ENCODE measurements at places on chromosomes 12 and 14.

DNA sequence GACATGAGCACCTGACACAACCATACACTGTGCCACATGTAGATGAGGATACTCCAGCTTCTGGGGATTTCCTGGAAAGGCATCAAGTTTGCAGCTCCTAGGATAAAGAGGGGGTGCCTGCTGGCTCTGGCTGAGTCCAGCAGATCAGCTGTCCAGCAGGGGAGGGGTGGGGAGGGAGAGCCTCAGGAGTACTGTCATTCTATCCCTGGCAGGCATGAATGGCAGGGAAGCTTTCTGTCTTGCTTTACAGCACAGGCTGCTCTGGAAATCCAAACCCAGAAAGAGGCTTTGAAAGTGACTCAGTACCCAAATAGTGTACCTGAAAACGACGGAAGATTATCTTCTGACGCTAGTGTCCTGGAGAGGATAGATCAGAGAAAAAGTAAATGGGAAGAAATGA is 32.2 kb downstream of the SLC8A3 start:
- peak; percentile 8 for DNase-seq

GRCh38 chr12:68759852-68760251 is 13.9 kb downstream of the SLC35E3 start:
- DNase-seq, result no peak

DNA sequence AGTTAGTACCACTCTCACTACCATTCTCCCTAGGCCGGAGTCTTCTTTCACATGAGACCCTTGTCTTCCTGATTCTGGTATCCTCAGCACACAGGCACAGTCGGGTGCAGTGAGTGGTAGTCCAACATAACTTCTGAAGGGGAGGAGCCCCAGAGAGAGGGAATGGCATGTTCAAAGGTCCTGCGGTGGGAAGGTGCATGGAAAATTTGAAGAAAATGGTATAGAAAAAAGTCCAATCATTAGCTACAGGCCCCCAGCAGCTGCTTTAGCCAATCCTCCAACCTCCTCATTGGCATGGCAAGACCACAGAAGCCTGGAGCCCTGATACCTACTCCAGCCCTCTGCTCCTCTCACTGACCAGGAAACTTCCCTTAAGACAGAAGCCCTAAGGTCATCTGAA is 96.6 kb downstream of the ZFP36L1 start:
- no peak for DNase-seq

GRCh38 chr12:77766224-77766623 is 64.5 kb upstream of the NAV3 start:
- no peak for DNase-seq

DNA sequence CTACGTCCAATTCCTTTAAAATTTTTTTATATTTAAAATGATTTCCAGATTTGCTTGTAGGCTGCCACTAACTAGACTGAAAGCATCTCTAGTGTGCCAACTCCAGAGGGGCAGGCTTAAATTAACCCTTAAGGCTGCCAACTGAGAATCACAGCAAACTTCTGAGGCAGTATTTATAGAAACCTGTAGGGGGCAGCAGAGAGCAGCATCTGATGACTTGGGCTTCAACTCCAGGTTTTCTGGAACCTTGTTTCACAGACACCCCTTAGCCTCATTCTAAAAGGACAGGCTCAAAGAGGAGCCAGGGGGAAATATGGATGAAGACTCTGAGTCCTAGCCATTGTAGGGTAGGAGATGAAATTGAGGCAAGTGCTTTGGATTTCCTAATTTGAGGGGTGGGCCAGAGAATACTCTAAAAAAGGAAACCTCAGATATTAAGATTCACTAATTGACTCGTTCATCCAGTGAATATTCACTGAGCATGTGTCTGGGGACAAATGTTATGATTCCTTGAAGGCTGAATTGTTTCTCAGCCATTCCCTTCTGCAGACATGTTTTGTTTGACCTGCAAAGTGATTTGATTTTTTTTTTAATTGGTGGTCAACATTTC is 63.3 kb upstream of the HSPB8 start:
- DNase-seq, result peak; percentile 70

- no peak for DNase-seq
Measured at GRCh38 chr12:130460611-130461446, 123.1 kb downstream of the PIWIL1 start.

- DNase-seq, result peak; percentile 66
Measured at GRCh38 chr12:49094160-49094974, at the start of gene DHH. Gene DHH (minus strand): TSS chr12:49094801. CDS start chr12:49094512, 289 bp downstream.

GRCh38 chr14:24847568-24848095 is 202.3 kb downstream of the STXBP6 start:
- DNase-seq, result no peak

GRCh38 chr12:118183711-118184110 is 47.8 kb downstream of the PEBP1 start:
- no peak for DNase-seq

GRCh38 chr14:44613061-44613712 is 106.1 kb upstream of the FSCB start:
- DNase-seq, result no peak

GRCh38 chr14:102087762-102088011 is 843 bp upstream of the HSP90AA1 start:
- DNase-seq, result no peak

DNA sequence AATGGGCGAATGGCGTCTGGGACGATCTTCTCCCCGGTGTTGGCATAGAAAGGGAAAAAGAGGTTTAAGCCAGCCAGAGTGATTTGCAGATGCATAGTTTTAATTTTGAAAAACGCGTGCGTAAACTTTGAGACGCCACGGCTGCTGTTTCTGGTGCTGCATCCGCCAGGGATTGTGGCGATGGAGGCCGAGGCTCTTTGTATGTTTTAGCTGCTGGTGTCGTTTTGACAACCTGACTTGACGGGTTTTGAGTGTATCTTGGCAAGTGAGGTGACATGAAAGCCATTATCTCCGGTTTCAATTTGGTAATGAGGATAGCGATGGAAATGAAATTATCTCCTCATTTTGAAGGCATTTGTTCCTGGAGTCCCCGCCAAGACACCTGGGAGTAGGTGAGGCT is 1.6 kb downstream of the PTGDR start:
- DNase-seq, result no peak

- DNase-seq, result no peak
Measured at GRCh38 chr12:52403561-52403960, 2.6 kb downstream of the KRT82 start.

DNA sequence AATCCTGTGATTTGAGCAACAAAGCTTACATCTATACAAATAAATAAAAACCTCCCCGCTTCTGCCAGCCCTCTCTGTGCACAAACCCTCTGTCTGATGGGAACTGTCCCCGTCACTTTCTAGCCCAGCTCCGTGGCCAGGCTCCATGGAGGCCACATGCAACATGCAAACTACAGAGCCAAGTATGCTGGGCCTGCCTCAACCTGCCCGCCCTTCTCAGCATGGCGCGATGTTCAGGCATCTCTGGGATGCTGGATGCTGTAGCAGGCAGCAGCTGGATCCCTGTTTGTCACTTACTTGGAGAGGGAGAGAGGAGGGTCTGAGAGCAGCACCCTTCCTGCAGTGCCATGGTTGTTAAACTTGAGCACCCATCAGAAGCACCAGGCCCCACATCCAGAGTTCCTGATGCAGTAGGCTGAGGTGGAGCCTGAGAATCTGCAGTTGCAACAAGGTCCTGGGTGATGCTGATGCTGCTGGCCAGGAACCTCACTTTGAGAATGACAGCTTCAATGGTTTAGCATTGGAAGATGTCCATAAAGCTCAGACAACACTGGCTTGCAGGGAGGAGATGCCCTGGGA is 32.4 kb downstream of the CLMN start:
- no peak for DNase-seq

GRCh38 chr14:61103541-61104339 is 122.7 kb downstream of the SLC38A6 start:
- DNase-seq, result peak; percentile 14

GRCh38 chr12:49507139-49507538 is 31.7 kb upstream of the KCNH3 start:
- DNase-seq, result no peak

DNA sequence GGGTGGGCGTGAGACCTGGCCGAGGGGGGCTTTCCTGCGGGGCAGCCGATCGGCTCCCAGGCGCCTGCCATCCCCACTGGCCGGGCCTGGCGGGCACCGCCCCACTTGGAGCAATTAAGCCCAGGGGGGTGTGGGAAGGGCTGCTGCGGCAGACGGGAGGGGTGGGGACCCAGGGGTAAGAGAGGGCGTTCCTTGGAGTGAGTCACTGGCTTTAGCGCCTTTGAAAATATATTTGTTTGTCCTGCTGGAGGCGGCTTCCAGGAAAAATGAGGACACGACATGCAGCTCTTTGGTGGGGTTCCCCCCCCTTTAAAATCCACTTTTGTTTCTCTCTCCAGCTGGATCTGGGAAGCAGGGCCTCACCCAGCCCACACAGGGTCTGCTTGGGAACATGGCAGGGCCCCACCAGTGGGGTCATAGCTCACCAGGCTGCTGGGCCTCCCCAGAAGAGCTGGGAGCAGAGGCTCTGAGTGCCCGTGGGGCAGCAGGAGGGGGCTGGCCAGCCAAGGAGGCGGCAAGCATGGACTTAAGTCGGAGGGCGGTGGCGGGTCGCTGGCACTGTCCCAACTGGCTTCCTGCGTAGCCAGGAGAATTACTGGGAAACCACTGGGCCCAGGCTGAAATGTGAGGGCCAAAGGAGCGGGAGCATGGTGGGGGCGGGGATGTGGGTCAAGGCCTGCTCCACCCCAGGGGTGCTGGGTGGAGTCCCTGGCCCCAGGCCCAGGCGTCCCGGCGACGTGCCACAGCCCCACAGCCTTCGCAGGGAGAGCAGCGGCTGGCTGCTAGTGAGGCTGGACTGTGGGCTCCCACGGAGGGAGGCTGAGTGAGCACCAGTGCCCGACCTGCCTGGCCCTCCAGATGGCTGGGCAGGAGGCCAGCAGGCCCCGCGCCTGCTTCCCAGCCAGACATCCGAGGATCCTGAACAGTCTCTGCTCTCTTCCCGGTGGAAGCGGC is 128.0 kb downstream of the RFLNA start:
- DNase-seq, result no peak

- DNase-seq, result no peak
Measured at GRCh38 chr12:115324949-115325593, 641.1 kb upstream of the TBX3 start.

GRCh38 chr14:105471823-105472485 is 2.7 kb upstream of the CRIP2 start:
- DNase-seq, result no peak

GRCh38 chr12:116996621-116997020 is 85.9 kb downstream of the FBXW8 start:
- no peak for DNase-seq

- no peak for DNase-seq
Measured at GRCh38 chr12:6387541-6387940, 3.6 kb downstream of the LTBR start.

DNA sequence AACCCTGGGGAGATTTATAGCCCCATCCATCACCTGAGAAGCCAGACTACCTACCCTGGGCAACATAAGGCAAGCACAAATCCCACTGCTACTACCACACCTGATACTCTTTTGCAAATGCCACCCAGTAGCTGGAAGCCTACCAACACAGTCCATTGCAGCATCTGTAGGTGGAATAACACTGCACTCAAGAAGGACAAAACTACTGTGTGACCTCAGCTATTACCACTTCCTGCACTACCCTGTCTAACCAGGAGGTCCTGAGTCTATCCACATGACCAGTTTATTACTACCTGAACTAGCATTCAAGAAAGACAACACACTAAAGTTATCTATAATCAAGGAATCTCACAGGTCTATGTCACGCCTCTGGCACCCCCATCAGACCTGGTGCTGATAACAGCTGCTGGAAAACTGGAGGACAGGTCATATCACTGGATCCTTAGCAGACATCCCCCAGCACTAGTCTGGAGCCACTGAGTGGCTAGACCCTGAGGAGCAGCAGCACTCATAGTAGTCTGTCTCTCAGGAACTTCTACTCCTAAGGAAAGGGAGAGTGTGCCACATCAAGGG is 2.9 kb upstream of the CLEC1A start:
- DNase-seq, result no peak

DNA sequence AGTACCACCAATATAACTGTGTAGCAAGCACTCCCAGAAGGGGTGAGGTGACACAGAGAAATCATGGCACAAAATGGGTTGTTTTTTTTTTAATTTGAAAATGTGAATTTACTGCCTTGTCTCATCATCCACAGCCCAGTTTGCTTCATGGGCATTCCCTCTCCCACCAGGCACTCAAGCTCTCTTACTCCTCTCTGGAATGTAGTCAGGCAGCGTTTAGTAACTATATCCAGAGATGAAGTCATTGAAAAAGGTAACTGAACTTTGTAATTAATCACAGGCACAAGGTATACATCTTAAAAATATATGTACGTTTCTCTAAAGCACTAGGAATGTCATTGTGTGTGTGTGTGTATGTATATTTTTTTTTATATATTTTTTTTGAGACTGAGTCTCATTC is 91.4 kb downstream of the FAR2 start:
- DNase-seq, result no peak

- DNase-seq, result no peak
Measured at GRCh38 chr12:31297572-31298514, 28.1 kb downstream of the SINHCAF start.

DNA sequence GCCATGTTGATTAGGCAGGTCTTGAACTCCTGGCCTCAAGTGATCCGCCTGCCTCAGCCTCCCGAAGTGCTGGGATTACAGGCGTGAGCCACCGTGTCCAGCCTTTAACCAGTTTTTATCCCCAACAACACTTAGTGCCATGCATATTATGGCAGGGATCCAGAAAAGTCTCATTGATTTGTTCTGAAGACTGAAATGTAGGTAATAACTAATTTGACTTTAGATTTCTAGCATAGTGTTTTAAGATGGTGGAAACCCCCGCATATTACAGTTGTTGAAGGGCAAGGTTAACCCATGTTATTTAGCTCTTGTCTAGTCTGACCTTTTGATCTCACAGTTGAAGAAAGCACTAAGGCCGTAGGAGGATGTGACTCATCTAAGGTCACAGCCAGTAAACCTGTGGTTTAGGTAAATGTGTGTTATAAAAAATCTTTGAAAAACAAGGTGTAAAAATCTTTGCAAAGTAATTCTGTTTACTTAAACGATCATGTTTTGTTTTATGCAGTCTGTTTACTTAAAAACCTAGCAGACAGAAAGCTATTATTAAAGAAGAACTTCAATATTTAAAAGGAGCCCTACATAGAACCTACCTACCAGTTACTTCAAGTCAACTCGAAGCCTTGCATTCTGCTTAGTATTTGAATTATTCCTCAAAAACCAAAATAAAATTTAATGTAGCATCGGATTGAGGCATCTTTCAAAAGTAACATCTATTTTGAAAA is 24.8 kb downstream of the BICDL1 start:
- no peak for DNase-seq

DNA sequence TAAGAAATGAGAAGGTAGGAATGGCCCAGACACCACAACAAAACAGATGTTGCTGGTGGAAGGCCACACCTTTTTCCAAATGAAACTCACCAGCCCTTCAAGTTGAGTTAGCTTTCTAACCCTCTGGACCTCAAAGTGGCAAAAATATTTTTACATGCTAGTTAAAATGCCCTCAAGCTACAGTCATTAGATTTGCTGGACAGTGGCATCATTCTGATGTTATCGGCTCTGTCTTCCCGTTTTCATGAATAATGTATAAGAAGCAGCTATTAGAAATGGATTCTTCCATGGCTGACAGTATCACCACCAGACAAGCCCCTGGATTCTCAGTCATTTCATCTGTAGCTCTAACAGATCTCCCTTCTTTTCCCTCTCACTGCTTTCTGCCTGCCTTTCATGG is 37.1 kb upstream of the PLXNC1 start:
- DNase-seq, result no peak

All from nephron progenitor cell (in vitro differentiated cells).